Foreskin fibroblast (primary cell): ENCODE measurements at places on chromosomes 1 and 21.

DNA sequence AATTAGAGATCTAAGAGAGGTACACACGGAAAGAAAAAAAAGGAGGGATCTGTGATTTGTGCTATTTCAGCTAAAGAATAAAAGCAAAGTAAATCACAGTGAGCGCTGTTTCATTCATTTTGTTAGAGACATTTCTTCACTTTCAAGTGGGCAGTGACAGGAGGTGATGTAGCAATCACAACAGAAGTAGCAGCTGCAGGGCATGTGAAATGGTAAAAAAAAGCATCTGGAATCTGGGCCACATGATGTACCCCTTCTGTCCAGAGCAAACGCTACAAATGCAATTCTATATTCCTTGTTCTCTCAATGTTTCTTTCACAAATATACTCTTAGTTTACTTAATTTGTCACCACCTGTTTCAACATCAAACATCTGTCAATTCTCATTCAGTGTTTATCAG is 786.5 kb downstream of the LRRIQ3 start:
- no peak for DNase-seq

GRCh38 chr1:116706841-116707240 is 39.3 kb upstream of the IGSF3 start:
- DNase-seq, result no peak

- DNase-seq, result peak; percentile 32
These were observed 78.9 kb downstream of the CD247 start for GRCh38 chr1:167439301-167439988.

DNA sequence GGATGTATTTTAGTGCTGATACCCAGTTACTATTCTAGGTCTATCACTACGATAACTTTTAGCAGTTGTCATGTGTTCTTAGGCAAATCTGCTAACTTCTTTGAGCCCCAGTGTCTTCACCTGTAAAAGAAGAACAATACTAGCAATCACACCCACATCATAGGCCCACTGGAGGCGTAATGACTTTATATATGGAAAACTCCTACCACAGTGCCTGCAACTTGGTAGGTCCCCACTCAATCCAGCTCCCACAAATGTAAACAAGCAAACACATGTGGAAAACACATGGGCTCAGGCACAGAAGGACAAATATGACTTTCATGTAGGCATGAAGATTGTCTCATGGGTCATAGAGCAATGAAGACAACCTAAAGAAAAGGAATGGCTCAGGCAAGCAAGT is 115.8 kb downstream of the TBX19 start:
- no peak for DNase-seq

- no peak for DNase-seq
These were observed 63.6 kb downstream of the MYOM3 start for GRCh38 chr1:24048205-24048869.

GRCh38 chr1:8094481-8095241 is 68.6 kb upstream of the ERRFI1 start:
- DNase-seq, result peak; percentile 64

- no peak for DNase-seq
These were observed 326.4 kb upstream of the LYPLAL1 start for GRCh38 chr1:218847089-218847768.

- DNase-seq, result no peak
These were observed 854 bp downstream of the CNTN2 start for GRCh38 chr1:205043866-205044265.

GRCh38 chr1:160366731-160367515 is at the start of gene NHLH1:
Gene NHLH1 (plus strand): TSS chr1:160367071. CDS start chr1:160370732, 3,661 bp downstream.
- no peak for DNase-seq

GRCh38 chr1:15802234-15802965 is 5.0 kb downstream of the UQCRHL start:
- DNase-seq, result peak; percentile 62

GRCh38 chr1:171296897-171297296 is 17.1 kb upstream of the FMO4 start:
- no peak for DNase-seq

- DNase-seq, result no peak
These were observed 86.0 kb downstream of the CCDC185 start for GRCh38 chr1:223479261-223479660.

DNA sequence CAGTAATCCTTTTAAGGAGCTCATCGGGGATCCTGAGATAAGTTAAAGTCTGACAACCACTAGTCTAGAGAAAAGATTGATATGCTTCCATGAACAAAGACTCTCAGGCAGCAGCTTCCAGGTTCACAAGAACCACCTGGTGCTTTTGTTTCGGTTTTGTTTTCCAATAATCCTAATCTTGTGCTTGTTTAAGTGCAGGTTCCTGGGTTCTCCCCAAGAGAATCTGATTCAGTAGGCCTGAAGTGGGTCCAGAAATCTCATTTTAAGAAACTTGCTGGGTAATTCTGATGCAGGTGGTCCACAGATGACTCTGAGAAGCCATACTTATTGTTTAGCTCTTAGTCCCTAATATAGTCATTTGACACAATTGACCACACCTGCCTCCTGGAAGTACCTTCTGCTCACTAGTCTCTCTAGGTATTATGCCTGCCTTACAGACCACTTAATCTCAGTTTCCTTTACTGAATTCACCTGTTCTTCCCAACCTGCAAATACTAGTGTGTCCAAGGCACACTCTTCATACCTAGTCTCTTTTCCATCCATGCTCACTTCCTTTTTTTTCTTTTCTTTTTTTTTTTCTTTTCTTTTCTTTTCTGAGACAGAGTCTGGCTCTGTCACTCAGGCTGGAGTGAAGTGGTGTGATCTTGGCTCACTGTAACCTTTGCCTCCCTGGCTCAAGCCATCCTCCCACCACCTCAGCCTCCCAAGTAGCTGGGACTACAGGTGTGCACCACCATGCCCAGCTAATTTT is 20.5 kb upstream of the FRRS1 start:
- DNase-seq, result no peak

DNA sequence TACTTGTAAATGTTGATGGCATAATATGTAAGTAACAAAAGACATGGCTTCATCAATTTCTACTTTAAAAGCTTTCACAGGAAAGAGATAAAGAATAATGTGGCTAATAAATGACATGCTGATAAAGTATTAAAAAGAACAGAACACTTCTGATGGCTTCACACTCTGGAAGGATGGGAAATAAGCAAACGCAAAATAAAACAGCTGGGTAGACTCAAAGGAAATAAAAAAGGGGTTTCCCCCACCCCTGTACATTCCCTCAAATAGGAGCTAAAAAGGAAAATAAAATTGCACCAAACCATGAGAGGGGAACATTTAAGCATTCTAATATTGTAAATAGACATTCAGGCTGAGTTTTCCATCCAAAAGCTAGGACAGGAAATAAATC is 27.0 kb upstream of the DYRK1A start:
- DNase-seq, result no peak

DNA sequence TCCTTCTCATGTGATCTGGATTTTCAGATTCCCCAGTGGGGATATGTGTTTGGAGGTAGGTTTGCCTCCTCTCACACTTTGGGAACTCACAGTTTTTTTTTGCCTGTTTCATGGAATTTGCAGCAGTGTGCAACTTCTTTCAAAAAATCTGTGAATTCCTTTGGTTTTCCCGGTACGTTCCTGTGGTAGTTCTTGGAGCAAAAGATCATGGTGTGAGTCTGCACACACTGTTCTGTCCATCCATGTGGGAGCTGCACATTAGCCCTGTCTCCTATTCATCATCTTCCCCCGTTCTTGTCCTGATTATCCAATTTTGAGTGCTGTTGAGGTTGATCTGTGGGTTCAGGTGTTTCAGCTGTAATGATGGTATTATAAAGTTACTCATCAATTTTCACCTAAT is 30.3 kb upstream of the TACSTD2 start:
- DNase-seq, result no peak

DNA sequence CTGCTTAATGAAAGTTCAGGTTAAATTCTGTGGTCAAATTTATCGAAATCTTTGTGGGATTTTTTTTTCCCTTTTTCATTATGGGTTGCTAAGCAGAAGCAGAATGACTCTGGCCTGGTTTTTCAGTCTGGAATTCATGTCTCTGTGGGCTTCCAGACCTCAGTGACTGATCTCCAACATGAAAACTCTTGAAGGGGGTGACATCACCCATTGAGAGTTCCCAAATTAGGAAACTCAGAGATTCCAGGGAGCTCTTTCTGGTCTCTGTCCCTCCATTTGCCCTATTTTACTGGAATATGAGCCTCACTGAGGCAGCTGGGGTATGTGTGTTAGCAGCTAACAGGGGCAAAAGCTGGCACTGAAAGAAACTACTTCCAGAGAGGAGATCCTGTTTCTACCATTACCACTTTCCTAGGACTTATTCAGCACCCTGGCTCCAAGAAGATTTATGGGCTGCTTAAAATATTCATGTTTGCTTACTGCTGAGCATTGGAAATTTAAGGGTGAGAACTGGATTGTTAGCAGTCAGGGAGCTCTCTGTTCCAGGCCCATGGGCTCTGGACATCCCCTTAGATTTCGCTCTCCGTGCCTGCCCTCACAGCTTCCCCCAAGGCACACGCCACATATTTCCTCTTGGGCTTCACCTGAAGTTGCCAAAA is 203.4 kb upstream of the SPAG17 start:
- no peak for DNase-seq

- DNase-seq, result no peak
These were observed 60.4 kb downstream of the IRF2BP2 start for GRCh38 chr1:234549447-234550021.

GRCh38 chr1:239805042-239805441 is 286.6 kb upstream of the FMN2 start:
- no peak for DNase-seq

GRCh38 chr1:106523497-106523896 is 533.0 kb upstream of the PRMT6 start:
- DNase-seq, result no peak

- DNase-seq, result no peak
These were observed 13.5 kb downstream of the ZBTB18 start for GRCh38 chr1:244064621-244065020.

DNA sequence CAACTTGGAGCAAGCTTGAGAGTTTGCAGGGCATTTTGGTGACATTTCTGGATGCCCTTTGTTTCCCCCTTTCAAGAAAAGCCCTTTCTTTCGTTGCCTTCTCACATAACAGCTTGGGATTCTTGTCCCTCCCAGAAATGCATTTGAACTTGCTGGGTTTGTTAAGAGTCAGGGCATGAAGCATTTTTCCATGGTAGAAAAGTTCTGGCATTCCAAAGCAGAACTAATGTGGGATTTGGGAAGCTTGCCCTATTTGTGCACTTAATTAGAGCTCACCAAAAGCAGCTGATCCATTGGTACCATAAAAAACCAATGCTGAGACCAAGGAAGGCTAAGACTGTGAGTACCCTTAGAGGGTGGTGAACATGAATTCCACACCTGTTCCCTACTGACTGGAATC is 99.8 kb upstream of the HOOK1 start:
- no peak for DNase-seq

DNA sequence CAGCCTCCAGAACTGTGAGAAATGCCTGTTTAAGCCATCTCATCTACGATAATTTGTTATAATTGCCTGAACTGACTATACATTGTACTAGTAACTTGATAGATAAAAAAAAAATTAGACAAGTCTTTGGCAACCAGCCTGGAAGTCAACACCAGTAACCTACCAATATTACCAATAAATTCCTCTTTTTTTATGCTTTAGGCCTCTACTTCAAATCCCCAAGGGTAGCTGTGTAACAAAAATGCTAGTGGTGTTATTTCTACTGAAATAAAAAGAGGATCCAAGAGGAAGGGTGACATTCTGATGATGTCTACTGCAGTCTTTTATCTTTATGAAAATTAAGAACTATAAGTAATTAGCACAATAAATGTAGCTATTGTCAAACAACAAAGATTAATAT is 151.7 kb upstream of the SAMSN1 start:
- DNase-seq, result no peak

DNA sequence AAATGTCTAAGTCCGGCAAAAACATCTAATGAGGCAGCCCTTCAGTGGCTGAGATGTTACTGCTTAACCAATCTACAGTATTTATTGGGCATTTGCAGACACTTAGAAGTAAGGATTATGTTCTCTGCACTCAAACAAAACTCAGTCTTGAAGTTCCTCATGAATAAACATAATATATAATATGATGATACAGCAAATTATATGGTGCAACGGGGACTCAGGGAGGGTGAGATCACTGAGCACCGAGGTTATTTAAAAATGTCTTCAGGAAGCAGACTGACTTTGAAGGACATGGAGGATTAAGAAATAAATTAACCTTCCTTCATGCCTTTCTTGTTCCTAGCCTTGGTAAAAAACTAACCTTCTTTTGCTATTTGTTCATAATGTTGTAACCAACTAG is 27.9 kb downstream of the WDR64 start:
- no peak for DNase-seq

- DNase-seq, result no peak
These were observed 30.2 kb downstream of the LPAR3 start for GRCh38 chr1:84862810-84863251.

GRCh38 chr1:56547473-56547872 is 31.9 kb downstream of the PLPP3 start:
- no peak for DNase-seq

DNA sequence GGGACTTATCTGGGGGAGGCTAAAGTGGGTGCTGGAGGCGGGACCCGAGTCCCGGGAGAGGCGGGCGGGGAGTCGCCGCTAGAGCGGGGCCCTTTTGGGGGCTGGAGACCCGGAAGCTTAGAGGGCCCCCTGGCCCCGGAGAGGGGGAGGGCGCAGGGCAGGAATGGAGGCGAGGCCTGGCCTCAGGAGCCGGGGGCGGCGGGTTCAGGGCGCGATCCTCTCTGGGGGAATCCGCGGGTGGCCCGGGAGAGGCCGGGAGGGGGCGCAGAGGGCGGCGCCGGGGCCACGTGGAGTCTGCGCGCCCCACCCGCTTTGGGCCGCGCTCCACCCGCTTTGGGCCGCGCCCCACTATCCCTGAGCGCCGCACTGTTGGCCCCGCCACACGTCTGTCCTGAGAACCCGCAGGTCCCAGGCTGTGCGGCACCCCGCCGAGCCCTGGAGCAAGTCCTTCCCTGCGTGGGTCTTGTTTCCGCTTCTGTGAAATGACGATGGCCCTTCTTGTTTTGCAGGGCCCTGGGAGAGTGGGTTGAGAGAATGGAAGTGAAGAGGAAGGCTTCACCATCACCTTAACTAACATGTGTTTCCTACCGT is 84.4 kb downstream of the NKAIN1 start:
- peak; percentile 88 for DNase-seq

GRCh38 chr1:33098371-33098770 is 17.4 kb downstream of the AZIN2 start:
- no peak for DNase-seq

- peak; percentile 92 for DNase-seq
These were observed 65.5 kb downstream of the NID1 start for GRCh38 chr1:235999259-235999925.

- DNase-seq, result peak; percentile 25
These were observed 29.1 kb downstream of the KNCN start for GRCh38 chr1:46522184-46522968.

- peak; percentile 98 for DNase-seq
These were observed 201.8 kb downstream of the DISC1 start for GRCh38 chr1:231828182-231828920.

DNA sequence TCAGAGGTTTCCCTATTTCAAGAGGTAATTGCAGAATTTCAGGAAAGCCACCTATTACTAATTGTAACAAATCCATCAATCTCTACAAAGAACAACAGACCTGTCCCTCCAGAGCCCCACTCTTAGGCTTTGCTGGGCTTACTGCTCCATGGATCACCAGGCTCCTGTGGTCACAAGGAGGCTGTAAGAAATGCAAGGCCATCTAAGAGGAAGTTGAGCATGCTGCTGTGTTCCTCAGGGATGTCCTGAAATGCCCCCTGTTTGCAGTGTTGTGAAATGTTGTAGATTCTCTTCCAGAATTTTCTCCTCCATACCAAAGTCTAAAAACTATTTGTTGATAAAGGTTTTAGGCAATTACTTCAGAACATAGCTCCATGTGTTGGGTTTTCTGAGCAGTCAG is 24.4 kb upstream of the DUSP23 start:
- DNase-seq, result no peak
